Stimulated activated CD8-positive, alpha-beta memory T cell treated with anti-CD3 and anti-CD28 coated beads, Interleukin-12 subunit alpha, Interleukin-12 subunit beta, amount 100 ng/mL, for 1 hour (primary cell): ENCODE measurements at places on chromosomes 12 and 14.

DNA sequence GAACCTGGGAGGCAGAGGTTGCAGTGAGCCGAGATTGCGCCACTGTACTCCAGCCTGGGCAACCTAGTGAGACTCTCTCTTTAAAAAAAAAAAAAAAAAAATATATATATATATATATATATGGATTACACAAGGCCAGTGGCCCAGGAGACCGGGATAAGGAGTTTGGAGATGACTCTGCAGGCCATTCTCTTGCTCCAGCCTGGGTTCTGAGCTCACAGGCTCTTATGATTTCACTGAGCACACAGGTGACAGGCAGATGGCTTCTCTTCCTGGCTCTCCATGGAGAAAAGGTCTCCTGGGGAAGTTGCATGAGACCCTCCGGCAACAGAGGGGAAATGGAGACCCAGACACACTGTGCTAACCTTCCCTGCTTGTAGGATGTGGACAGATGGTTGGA lies 98.7 kb upstream of the VASH1 start:
- no peak for DNase-seq

DNA sequence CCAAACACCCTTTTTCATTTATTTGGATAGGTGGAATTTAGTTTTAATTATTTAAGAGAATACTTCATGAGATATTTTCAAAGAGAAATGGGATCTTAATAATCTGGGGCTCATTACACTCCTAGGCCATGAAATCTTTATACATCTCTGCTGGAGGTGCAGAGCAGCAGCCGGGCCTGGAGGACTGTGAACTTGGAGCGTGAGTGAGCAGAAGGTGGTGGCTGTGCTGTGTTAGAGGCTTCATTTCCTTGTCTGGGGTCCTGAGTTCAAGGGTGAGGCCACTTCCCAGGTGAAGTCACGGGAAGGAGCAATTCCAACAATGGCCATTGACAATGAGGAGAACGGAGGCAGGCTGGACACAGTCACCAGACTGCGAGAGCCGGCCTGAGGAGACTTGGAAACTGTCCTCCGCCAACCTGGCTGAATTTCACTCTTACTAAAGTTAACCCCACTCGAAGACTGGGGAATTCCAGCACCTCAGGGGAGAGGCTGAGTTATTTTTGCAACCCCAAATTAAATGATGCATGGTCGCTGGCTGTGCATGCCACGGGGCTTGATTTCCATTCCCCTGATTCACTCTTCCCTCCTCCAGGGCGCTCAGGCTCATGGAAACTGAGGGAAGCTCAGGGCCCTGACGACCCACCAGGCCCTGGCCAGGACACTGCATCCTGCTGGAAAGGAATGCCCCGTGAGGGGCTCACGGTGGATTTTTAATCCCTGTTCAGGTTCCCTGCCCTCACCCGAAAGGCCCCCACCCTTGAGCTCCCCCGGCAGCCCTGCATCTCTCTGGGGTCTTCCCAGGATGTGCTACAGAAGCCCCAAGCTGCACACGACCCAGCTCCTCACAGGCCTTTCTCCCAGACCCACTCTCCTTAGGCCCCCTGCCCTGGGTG lies 22.6 kb upstream of the TRAF3 start:
- DNase-seq, result no peak

GRCh38 chr12:47903927-47904712 lies 674 bp downstream of the VDR start:
- DNase-seq, result peak; percentile 27

DNA sequence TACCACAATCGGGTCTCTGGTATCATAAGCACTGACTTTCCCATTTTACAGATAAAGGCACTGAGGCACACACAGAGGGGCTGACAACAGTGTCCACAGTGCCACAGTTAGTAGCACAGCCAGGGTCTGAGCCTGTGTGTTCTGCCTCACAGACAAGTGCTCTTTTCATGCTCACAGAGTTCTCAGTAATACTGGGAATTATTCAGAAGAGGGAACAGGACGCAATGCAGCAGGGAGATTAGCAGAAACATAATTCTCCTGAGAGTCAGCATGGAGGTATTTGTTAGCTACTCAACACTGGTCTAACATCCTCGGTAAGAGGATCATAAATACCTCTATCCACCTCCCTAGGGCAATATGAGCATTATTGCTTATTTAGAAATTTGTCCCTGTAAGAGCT lies 219.3 kb upstream of the EEA1 start:
- no peak for DNase-seq

- no peak for DNase-seq
These were observed 22.8 kb upstream of the CEBPE start for GRCh38 chr14:23141706-23142444.

DNA sequence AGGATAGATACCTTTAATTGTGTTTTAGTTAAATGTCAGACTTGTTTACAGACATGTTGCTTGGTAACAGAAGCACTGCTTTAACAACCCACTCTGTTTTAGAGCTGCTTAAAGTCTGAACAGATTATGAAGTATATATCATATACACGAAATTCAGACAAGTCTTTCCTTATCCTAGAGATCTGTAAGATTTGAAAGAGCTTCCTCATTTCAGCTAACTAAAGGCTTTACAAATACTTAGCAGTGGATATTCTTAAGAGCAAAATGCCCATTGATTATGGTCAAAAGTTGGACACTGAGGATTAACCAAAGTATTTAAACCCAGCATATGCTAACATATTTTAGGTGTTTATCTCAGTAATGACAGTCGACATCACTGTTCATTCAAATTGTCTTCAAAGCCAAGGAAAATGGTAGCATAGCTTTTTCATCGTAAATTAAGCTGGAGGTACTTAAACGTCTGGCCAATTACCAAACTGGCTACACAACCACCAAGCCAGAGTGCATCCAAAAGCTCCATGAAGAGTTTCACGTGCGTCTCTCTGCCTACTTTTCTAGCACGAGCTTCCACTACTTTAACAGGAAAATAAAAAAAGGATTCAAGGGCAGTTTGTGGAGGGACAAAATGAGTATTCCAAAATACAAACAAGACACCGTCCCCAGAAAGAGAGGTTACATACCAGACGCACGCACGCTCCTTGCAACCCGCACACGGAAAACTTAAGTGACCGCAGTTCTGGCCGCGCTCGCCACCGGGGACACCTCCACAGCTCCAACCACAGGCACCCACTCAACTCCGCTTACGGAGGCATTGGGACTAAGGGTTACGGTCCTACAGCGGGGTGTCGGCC lies 565 bp downstream of the CEP83 start:
- no peak for DNase-seq

DNA sequence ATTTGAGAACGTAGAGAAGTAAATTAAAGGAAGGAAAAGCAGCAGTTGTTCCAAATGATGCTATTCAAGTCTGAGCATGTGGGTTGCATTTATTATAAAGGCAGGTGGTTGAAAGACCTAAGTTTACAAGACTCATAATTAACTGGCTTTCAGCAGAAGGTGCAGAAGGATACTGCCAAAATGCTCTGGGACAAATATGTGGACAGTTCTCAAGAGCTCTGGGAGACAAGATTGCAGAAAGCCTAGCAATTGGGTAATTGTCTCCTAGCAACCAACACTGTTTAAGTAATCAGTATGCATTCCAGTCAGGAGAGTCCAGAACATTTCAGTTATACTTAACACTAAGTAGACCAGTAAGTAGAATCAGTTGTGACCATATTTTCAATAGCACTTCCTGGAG lies 131.5 kb downstream of the GPR135 start:
- DNase-seq, result no peak

DNA sequence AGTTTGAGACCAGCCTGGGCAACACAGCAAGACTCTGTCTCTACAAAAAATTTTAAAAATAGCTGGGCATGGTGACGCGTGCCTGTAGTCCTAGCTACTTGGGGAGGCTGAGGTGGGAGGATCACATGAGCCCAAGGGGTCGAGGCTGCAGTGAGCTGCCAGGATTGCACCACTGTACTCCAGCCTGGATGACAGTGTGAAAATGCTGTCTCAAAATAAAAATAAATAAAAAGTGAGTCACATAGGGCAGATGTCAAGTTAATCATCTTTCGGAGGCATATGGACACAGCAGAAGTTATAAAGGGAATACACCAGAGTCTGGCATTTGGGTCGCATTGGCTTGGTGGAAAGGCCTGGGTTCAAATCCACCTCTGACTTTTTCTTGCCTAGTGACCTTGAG lies 92.7 kb downstream of the PHETA1 start:
- DNase-seq, result no peak
